CD4-positive, alpha-beta T cell treated with Interleukin-1 beta for 1 hour (primary cell): ENCODE measurements at places on chromosomes 3 and 15.

GRCh38 chr3:38114875-38115644 is 21.9 kb downstream of the ACAA1 start:
- no peak for DNase-seq

DNA sequence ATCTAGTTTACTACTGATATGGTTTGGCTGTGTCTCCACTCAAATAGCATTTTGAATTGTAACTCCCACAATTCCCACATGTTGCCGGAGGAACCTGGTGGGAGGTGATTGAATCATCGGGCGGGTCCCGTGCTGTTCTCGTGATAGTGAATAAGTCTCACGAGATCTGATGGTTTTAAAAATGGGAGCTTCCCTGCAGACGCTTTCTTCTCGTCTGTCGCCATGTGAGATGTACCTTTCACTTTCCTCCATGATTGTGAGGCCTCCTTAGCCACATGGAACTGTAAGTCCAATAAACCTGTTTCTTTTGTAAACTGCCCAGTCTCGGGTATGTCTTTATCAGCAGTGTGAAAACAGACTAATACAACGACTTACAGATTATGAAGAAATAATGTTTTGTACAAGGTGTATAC is 35.6 kb upstream of the PYDC2 start:
- no peak for DNase-seq

- no peak for DNase-seq
Measured at GRCh38 chr3:187567661-187568121, 102.5 kb downstream of the SST start.

- no peak for DNase-seq
Measured at GRCh38 chr3:13249664-13250390, 170.3 kb downstream of the NUP210 start.
